ENCODE measurements at places on chromosomes 6 and 20. TPM values are rescaled to one million over a fixed set of nuclear protein-coding genes. Genes with fewer than 3 reads are reported as not detected.

Gene PSORS1C2
- total RNA-seq: not detected

Gene LY6G6D
- not detected for total RNA-seq

Gene LPA
- not detected for total RNA-seq

Gene ADAM33
- not detected for total RNA-seq

Gene RIN2
- 39.0 TPM for total RNA-seq

Gene HDGFL1
- total RNA-seq: not detected

Gene CCN2
- 20.2 TPM for total RNA-seq

DNA sequence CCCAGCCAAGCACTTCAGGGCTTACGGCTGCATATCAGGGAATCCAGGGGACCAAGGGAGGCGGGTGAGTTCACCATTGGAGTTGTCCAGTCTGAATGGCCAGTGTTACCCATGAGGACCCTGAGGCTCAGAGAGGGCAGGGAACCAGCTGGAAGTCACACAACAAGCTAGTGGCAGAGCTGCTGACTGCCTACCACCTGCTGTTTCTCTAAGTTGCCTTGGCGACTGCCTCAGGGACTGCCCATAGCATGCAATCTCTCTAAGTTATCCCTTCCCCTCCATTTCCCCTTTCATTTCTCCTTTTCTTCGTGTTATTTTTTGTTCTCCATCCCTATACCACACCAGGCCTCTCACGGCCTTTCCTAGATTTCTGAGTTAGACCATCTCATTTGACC lies 71.8 kb upstream of the SIRPA start:
- H3K4me1 ChIP-seq: peaks cover 23% of the 10 kb centered on the region
- H3K27ac ChIP-seq: no peak overlapping the region
- DNase-seq: no peak
- no peaks in the 10 kb centered on the region for H3K27me3 ChIP-seq

GRCh38 chr6:155121699-155122098 lies 126.6 kb downstream of the TIAM2 start:
- H3K4me3 ChIP-seq: no peak overlapping the region
- DNase-seq: no peak
- H3K4me1 ChIP-seq: peaks cover 9% of the 10 kb centered on the region
- H3K36me3 ChIP-seq: no peaks in the 10 kb centered on the region

- no peak for DNase-seq
- no peaks in the 10 kb centered on the region for H3K36me3 ChIP-seq
- no peaks in the 10 kb centered on the region for H3K4me1 ChIP-seq
Observed at GRCh38 chr6:21404577-21404976, 189.0 kb upstream of the SOX4 start.

DNA sequence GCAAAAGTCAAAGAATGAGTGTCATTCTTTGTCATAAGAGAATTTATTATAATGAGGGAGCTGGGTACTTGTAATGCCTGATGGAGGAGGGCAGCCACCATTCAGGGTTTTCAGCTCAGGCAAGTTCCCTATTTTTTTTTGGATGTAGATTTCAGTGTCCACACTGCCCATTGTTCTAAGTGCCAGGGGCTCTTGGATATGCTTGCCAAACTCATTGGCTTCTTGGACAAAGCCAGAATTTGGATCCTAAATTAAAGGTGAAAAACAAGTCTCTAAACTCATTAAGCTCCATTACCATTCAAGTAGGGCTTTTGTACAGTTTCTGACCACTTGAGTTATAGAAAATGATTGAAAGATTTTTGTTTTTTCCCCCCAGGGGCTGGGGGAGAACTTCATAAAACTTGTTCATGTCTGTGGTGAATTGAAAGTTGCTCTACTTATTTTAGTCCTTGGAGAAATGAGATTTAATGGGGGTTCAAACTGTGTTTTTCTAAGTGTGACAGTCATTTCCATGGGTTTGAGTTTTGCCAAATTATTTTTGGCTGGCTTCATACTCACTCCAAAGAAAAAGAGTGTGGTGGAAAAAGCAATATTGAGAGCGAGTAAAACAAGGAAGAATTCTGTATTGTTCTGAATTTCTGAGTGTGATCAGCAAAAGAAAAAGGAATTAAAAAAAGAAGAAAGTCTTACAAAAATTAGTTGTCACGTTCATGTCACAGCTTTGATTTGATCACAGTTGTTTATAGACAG lies 46.0 kb downstream of the TIAM2 start:
- DNase-seq: no peak
- no peaks in the 10 kb centered on the region for H3K4me1 ChIP-seq
- no peak overlapping the region for H3K4me3 ChIP-seq
- H3K27ac ChIP-seq: no peak overlapping the region

- H3K27me3 ChIP-seq: no peaks in the 10 kb centered on the region
- no peaks in the 10 kb centered on the region for H3K4me1 ChIP-seq
- DNase-seq: no peak
- H3K27ac ChIP-seq: no peak overlapping the region
- no peaks in the 10 kb centered on the region for H3K36me3 ChIP-seq
Observed at GRCh38 chr6:130140084-130140483, 82.7 kb downstream of the SAMD3 start.

GRCh38 chr6:140303218-140303949 lies 928.9 kb upstream of the CITED2 start:
- H3K4me3 ChIP-seq: no peak overlapping the region
- no peak overlapping the region for H3K27ac ChIP-seq
- H3K27me3 ChIP-seq: no peaks in the 10 kb centered on the region
- H3K4me1 ChIP-seq: no peaks in the 10 kb centered on the region

DNA sequence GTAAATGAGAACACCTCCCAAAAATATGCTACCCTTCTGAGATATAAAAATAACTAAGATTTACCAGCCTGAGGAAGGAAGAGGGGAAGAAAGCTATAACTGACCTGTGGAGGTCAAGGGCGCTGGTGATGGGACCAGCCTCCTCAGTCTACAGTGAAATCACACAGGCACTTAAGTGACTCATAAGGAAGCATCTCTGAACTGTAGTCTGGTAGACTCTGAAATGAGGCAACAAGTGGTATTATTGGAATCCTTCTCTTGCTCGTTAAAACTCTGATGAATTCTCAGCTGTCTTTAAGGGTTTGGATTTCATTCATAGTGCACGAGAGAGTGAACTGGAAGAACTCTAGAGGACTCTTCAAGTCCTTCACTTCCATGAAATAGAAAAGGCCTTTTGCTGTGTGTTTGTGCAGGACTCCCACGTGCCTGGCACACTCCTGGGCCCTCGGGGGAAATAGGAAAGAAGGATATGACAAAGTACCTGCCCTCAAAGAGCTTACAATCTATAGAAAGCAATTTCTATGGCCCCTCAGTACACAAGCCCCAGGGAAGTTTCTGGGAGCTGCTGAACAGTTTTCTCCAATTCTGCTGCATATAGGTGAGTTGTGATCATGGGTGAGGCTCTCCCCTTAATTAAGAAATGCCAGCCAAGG lies 231.8 kb upstream of the RREB1 start:
- H3K4me1 ChIP-seq: peaks cover 23% of the 10 kb centered on the region
- no peaks in the 10 kb centered on the region for H3K36me3 ChIP-seq
- DNase-seq: no peak
- peak overlapping the region; percentile 82 for H3K27ac ChIP-seq

DNA sequence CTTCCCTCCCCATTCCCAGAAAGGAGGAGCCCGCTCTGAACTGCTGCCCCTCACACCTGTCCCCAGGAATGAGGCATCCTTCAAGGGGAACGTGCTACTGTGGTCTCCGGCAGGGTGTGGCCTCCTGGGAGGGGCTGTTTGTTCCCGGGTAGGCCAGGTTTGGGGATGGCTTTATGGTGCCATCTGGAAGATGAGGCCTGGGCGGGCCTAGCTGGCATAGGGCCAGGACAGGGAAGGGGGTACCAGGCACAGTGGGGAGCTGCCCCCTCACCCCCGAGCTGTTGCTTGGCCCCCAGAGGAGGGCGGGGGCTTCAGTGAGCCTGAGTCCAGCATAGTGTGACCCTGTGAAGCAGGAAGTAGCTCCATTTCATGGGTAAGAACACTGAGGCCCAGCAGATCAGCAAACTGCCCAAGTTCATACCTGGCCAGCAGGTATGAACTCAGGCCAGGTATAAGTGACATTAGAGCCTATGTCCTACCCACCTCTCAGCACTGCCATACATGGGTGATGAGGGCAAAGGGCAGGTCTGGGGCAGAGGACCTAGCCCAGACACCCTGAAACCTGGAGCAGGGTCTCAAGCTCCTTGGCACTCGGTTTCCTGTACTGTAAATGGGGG lies 17.5 kb upstream of the SPDEF start:
- no peak overlapping the region for H3K27ac ChIP-seq
- H3K4me3 ChIP-seq: no peak overlapping the region
- no peaks in the 10 kb centered on the region for H3K27me3 ChIP-seq
- no peak for DNase-seq

- H3K36me3 ChIP-seq: no peaks in the 10 kb centered on the region
- no peaks in the 10 kb centered on the region for H3K4me1 ChIP-seq
- no peak overlapping the region for H3K4me3 ChIP-seq
- no peak for DNase-seq
- H3K27ac ChIP-seq: no peak overlapping the region
Observed at GRCh38 chr20:1174787-1175186, 10.0 kb downstream of the TMEM74B start.

GRCh38 chr20:19911810-19912382 lies 105.3 kb upstream of the NAA20 start:
- H3K4me3 ChIP-seq: no peak overlapping the region
- no peaks in the 10 kb centered on the region for H3K36me3 ChIP-seq
- no peak for DNase-seq

DNA sequence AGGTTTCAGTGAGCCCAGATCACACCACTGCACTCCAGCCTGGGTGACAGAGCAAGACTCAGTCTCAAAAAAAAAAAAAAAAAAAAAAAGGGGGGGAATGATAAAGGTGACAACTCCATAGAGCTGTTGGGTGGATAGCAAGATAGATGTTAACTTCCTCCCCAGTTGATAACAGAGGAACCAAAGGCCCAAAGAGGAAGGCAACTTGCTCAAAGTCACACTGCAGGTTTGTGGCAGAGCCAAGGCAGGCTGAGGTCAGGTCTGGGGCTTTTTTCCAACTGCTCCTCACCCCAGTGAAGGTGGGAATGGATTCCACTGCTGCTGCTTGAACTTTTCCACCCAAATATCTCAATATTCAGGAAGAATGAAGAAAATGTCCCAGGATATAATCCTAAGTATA lies 26.7 kb downstream of the HCK start:
- no peaks in the 10 kb centered on the region for H3K4me1 ChIP-seq
- no peaks in the 10 kb centered on the region for H3K36me3 ChIP-seq
- H3K27me3 ChIP-seq: peaks cover 52% of the 10 kb centered on the region
- no peak overlapping the region for H3K4me3 ChIP-seq
- no peak overlapping the region for H3K27ac ChIP-seq

- H3K36me3 ChIP-seq: no peaks in the 10 kb centered on the region
- no peak overlapping the region for H3K4me3 ChIP-seq
- no peaks in the 10 kb centered on the region for H3K27me3 ChIP-seq
- DNase-seq: no peak
Observed at GRCh38 chr6:135192256-135193174, 11.4 kb downstream of the MYB start.

DNA sequence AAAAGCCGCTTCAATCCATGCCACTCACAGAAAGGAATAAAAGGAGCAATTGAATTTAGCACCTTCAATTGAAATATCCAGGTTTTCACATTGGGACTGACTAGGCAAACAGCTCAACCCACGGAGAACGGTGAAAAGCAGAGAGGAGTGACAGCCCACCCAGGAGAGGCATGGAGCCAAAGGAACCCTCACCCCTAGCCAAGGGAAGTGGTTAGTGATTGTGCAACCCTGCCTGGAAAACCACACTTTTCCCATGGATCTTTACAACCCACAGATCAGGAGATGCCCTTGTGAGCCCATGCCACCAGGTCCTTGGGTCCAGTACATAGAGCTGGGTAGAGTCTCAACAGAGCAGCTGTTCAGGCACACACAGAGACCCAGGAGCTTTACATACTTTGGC lies 911.8 kb downstream of the EPHA7 start:
- no peak for DNase-seq
- no peaks in the 10 kb centered on the region for H3K27me3 ChIP-seq
- no peaks in the 10 kb centered on the region for H3K36me3 ChIP-seq

- no peak overlapping the region for H3K4me3 ChIP-seq
- no peaks in the 10 kb centered on the region for H3K27me3 ChIP-seq
- DNase-seq: no peak
- no peaks in the 10 kb centered on the region for H3K4me1 ChIP-seq
- H3K36me3 ChIP-seq: no peaks in the 10 kb centered on the region
Observed at GRCh38 chr6:133809406-133809805, 79.5 kb upstream of the TCF21 start.

DNA sequence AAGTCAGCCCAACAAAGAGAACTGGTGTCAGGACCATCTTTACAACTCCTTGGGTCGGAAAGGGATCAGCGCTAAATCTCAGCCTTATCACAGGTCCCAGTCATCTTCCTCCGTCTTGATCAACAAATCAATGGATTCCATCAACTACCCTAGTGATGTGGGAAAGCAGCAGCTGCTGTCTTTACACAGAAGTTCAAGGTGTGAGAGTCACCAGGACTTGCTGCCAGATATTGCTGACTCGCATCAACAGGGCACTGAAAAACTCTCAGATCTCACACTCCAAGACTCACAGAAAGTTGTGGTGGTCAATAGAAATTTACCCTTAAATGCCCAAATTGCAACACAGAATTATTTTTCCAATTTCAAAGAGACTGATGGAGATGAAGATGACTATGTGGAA lies 25.3 kb upstream of the MTHFD1L start:
- DNase-seq: no peak
- H3K27me3 ChIP-seq: no peaks in the 10 kb centered on the region
- H3K27ac ChIP-seq: no peak overlapping the region
- no peak overlapping the region for H3K4me3 ChIP-seq
- peaks cover 13% of the 10 kb centered on the region for H3K4me1 ChIP-seq
- H3K36me3 ChIP-seq: no peaks in the 10 kb centered on the region

GRCh38 chr20:58755766-58756449 lies 63.3 kb downstream of the NPEPL1 start:
- H3K4me1 ChIP-seq: no peaks in the 10 kb centered on the region
- no peaks in the 10 kb centered on the region for H3K36me3 ChIP-seq
- no peak overlapping the region for H3K4me3 ChIP-seq
- peaks cover 98% of the 10 kb centered on the region for H3K27me3 ChIP-seq
- no peak for DNase-seq
- no peak overlapping the region for H3K27ac ChIP-seq

DNA sequence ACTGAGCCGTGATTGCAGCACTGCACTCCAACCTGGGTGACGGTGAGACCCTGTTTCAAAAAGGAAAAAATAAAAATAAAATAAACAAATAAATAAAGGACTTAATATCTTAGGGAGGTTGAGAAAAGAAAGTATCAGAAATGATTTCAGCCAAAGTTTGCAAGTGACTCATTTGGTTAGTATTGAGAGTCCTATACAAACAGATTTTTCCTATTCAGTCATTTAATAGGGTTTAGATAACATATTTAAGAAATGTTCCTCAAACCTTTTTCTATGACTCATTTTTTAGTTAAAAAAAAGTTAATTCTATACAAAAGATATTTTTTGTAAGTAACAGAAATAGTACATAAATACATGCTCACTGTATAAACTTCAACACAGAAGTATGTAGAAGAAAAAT lies 235.1 kb downstream of the GJA1 start:
- no peaks in the 10 kb centered on the region for H3K36me3 ChIP-seq
- no peaks in the 10 kb centered on the region for H3K27me3 ChIP-seq
- H3K4me3 ChIP-seq: no peak overlapping the region
- no peak overlapping the region for H3K27ac ChIP-seq
